Fibroblast of skin of left biceps (primary cell): ENCODE measurements at places on chromosomes 13 and 19.

- DNase-seq, result no peak
Observed at GRCh38 chr19:57830071-57830602, at the start of gene ZNF587B. ZNF587B (plus strand) TSS chr19:57830299; CDS start chr19:57830529, 230 bp downstream.

GRCh38 chr13:108306860-108307259, 37.3 kb downstream of the TNFSF13B start:
- no peak for DNase-seq

DNA sequence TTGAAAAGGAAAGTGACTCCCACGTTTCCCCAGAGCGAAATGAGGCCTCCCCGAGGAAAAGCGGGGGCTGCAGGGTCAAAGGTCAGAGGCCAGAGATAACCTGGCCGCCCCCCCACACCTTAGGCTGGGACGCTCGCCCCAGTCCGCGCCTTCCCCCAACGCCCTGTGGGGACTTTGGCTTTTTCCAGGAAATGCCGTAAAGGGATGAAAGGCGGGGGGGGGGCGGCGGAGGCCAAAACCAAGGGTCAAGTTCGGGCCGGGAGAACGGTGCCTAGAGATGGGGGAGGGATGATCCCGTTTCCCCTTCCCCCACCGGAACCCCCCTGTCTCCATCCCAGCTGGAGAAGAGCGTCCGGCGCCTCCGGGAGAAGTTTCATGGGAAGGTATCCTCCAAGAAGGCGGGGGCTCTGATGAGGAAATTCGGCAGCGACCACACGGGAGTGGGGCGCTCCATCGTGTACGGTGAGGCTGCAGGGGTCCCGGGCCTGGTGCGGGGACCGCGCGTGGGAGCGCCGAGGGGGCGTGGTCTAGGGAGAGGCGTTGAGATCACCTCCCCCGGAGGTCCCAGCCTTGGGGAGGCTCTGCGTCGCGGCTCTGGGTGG, 575 bp downstream of the SHFL start:
- DNase-seq, result no peak

- DNase-seq, result no peak
Observed at GRCh38 chr19:54030895-54031586, 32.7 kb downstream of the VSTM1 start.

GRCh38 chr19:54668353-54668752, 5.6 kb downstream of the LILRB4 start:
- DNase-seq, result no peak

DNA sequence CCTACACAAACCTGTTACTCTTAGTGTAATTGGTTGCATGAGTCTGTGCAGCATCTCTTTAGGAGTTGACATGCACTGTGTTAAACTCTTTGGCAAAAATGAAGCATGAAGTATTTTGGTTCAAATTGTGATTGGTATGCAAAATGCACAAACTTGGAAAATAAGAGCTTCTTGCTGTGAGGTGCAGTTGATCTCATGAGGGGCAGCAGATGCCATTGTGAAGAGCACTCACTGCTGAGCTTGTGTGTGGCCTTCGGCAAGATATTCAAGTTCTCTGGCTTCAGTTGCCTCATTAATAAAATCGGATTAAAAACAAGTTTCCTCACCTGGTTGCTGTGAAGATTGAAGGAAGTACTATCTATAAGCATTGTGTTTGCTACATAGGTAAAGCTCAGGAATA, 142.3 kb downstream of the KATNAL1 start:
- no peak for DNase-seq

DNA sequence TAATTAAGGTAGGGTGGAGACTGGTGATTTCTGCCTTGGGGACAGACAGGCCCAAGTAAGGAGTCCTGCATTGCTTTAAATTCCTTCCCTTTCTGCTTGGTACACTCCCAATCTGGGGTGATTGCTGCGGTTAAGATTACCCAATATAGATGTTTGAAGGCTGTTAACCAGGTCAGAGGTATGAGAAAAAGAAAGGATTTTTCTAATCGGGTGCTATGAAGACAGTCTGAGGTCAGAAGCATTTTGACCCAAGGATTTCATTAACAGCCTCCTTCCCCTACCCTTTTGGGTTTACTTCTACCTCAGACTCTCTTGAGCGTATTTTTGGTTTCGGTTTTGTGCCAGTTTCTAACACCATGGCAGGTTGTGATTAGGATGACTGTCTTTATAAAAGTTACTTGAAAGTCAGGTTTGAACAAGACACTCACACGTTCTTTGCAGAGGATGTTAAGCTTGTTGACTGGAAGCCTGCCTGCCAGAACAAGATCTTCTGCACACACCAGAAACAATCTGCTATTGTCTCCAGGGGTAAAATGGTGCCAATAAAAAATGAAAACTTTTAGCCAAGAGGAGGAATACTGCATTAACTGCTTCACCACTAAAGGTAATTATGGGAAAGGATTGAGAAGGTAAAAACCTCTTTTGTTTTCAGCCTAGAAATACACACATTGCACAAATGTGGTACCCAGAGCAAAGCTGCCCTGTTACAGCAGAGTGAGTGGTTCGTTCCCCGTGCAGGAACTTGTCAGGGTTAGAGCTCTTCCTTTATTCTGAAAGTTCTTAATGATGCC, 108.8 kb downstream of the NDFIP2 start:
- DNase-seq, result no peak

- no peak for DNase-seq
Observed at GRCh38 chr19:46603752-46604231, 2.7 kb downstream of the CALM3 start.

- no peak for DNase-seq
Observed at GRCh38 chr13:113166266-113166665, 7.8 kb downstream of the PROZ start.

GRCh38 chr13:36341718-36342117, 4.5 kb downstream of the SPART start:
- no peak for DNase-seq

DNA sequence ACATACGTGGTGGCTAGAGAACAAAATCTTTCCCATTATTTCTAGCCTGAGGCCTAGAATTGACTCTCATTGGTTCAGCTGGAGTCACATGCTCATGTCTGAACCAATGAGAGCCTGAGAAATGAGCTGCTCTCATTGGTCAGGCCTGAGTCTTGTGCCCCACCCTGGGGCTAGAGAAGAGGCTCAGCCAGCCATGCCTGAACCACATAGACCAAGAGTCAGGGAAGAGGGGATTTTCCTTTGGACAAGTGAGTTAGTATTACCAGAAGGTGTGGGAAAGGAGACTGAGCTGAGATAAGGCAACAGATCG, 6.9 kb downstream of the FXYD5 start:
- DNase-seq, result no peak

DNA sequence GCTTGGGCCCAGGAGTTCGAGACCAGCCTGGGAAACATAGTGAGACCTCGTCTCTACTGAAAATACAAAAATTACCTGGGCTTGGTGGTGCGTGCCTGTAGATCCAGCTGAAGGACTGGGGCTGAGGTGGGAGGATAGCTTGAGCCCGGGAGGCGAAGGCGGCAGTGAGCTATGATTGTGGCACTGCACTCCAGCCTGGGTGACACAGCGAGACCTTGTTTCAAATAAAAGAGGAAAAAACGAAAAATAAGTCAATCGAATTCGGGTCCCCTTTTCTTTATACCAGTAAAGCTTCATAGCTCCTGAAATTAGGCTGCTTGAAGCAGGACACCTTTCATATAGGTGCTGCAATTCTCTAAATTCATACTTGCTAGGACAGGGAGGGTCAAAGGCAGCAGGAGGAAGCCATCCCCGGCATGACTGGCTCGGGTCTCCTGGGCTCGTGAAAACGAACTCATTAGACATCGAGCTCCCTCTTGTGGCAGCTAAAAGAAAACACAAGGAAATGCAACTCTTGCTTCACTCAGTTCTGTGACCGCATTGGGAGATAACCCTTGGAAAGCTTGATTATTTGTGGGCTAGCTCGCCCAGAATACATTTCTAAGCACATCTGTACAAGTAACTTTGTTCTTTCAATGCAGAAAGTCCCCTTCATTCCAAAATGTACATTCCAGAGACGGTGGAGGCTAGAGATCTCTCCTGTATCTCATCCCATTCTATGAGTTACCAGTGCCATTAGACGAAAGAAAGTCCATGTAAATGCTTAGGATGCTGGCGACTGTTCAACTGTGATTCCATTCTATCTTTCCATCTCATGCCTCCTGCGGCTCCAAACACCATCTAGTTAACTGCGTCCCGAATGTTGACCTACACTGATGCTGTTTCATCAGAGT, 16.8 kb downstream of the FPR2 start:
- peak; percentile 45 for DNase-seq

DNA sequence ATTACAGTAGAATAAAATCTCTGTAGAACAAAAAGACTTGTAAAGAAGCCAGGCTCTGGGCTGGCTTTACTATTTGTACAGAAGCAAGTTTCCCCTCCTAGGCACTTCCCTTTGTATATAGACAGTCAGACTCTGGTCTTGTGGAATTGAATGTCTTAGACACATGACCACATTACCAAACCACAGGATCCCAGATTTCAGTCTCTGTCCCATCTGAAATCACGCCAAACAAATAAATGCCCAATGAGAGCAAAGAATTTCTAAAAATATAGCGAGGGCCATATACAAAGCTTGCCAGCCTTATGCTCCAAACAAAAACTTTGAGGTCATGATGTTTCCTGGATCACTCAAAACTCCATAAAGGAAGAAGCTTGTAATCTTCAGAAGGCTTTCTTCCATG, 23.9 kb downstream of the CCDC70 start:
- no peak for DNase-seq

- DNase-seq, result no peak
Observed at GRCh38 chr13:35475212-35475959, 1.1 kb downstream of the MAB21L1 start.

DNA sequence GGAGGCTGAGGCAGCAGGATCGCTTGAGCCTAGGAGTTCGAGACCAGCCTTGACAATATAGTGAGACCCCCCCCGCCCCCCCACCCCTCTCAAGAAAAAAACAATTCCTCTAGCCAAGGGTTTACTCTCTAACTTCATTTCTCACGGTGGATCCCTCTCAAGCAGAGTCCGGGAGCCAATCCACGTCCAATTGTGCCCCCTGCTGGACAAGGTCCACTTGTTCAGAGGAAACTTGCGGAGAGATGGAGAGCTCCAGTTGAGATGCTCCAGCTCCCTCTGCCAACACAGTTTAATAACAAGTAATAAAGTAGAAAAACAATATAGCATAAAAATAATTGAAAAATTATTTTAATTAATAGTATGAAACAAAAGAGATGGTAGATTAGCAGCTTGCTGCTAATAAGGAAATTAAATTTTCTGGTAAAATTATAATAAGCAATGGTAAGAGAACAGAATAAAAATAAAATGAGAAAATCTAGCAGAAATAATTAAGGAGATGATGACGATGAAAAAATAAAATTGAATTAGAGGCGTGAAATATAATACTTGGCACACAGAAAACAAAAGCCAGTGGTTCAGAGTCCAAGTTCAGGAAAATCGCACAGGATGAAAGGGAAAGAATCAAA, 14.5 kb upstream of the SIGLEC14 start:
- DNase-seq, result peak; percentile 36

DNA sequence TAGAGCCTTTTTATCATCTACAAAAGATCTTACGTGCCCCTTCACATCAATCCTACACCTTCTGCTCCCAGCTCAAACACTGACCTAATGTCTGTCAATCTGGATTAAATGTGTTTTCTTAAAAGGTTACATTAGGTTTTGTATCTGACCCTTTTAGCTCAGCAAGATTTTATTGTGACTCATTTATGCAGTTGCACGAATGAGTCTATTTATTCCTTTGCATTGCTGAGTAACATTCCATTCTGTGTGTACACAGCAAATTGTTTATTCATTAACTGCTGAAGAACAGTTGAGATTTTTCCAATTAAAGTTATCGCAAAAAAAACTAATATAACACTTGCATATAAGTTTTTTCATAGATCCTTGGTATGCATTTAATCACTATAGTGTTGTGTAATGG, 253.9 kb upstream of the GPC6 start:
- no peak for DNase-seq

DNA sequence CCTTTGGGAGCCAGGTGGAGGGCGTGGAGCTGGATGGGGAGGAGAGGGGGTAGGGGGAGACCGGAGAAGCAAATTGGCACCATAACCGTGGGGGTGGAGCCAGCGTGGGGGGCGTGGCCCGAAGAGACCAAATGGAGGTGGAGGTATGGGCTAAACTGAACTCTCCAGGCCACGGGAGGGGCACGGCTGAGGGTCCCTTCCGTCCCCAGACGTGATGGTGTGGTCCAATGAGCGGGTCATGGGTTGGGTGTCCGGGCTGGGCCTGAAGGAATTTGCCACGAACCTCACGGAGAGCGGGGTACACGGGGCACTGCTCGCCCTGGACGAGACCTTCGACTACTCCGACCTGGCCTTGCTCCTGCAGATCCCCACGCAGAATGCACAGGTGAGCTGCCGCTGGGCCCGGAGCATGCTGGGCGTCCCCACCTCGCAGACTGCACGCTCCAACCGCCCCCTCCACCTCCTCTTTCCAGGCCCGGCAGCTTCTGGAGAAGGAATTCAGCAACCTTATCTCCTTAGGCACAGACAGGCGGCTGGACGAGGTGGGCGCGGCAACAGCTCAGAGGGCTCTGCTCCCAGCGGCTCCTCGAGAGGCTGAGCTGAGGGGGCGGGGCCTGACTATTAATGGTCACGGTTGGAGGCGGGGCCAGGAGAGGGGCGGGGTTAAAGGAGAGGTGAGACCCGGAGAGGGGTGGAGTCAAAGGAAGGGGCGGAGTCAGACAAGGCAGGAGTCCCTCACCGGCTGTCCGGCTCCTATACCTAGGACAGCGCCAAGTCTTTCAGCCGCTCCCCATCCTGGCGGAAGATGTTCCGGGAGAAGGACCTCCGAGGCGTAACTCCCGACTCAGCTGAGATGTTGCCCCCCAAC, 6.2 kb downstream of the HRC start:
- DNase-seq, result peak; percentile 78

GRCh38 chr19:51066393-51067186, 1.7 kb upstream of the KLK13 start:
- no peak for DNase-seq

DNA sequence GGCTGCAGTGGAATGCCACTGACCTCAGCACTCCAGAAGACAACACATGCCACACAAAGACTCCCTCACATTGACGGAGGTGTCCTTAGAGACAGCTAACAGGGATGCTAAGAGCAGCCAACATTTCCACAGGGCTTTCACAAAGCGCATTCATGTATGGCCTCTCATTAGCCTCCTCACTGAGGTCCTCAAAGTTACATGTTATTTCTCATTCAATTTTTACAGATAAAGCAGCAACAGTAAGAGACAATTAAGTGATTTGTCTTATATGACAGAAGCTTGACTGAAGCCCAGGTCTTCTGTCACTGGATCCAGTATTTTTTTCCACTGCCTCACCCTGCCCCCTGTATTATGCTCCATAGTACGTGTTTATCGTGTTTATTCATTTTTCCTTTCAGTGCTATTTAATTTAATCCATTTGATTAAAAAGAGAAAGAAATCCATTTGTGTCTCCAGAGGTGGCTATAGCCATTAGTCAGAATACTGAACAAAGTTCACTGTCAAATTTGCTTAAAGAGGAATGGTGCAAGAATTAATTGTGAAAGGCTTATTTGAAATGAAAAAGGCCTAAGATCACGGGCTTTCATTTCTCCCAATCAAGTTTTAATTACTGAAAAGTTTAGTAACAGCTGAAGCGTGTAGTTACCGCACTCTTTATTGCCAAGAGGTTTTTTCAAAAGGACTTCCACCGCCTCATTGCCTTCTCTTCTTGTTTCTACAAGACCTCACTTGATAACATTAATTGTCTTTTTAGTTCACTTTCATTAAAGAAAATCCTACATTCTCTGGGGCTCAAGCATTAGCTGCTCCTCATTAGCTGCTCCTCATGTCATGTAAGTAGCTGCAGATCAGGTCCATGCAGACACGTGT, 115.0 kb downstream of the COG6 start:
- DNase-seq, result no peak

- no peak for DNase-seq
Observed at GRCh38 chr13:45456196-45456972, 8.4 kb upstream of the COG3 start.

- DNase-seq, result no peak
Observed at GRCh38 chr19:50764409-50764808, 5.9 kb upstream of the GPR32 start.

GRCh38 chr19:1008268-1009040, 8.2 kb downstream of the GRIN3B start:
- no peak for DNase-seq
